ENCODE measurements at places on chromosomes 1 and 21.

DNA sequence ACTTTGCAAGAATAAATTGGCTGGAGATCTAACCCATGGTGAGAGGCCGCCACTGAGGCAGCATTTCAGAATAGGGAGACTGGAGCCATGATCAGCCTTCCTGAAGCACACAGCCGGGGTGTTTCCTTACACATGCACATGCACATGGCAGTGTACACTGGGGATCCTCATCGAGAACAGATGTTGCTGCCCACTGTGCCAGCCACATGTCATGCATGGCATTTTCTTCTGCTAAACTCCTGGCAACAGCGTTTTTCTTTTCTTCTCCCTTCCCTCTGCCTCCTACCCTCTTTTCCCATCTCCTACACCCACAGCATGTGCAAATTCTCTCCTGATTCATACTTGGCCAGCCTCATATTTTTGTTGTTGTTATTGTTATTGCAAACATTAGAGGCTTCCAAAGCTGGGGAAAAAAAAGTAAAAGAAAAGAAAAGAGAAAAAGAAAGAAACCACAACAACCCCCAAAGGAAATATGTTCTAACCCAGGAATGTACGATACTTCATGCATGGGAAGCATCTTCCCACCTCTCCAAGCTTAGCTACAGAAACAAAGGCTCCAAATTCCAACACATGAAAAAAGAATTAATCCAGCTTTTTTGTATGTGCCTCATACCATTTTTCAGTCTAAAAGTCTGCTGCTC, 344.0 kb downstream of the ASTN1 start:
- DNase-seq: no peak

- DNase-seq: no peak
Observed at GRCh38 chr1:95004013-95004412, 68.7 kb downstream of the ALG14 start.

GRCh38 chr1:219385787-219386427, 212.2 kb downstream of the LYPLAL1 start:
- DNase-seq: peak; percentile 0

GRCh38 chr1:98487620-98488019, 173.9 kb upstream of the SNX7 start:
- DNase-seq: no peak

DNA sequence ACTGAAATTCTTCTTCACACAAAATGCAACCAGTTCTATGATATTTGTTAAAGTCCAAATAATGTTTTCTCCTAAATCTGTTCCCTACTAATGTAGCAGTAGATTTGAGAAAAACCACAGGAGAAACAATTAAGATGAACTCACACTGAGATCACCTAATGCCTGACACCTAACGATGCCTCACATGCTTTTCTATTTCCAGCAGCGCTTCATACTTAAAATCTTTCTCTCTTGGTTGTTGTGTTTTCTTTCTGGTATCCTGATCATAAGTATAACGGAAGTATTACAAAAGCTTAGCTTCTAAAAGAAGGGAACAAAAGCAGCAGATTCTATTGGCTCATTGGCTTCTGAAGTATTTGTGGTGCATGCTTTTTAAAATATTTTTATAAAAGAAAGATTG, 267.2 kb upstream of the SGIP1 start:
- DNase-seq: no peak

- no peak for DNase-seq
Observed at GRCh38 chr1:22380024-22380785, 71.4 kb upstream of the ZBTB40 start.

- DNase-seq: no peak
Observed at GRCh38 chr1:168396508-168396907, 115.8 kb downstream of the TBX19 start.

GRCh38 chr1:13921190-13921589, 221.2 kb downstream of the PRDM2 start:
- DNase-seq: no peak

DNA sequence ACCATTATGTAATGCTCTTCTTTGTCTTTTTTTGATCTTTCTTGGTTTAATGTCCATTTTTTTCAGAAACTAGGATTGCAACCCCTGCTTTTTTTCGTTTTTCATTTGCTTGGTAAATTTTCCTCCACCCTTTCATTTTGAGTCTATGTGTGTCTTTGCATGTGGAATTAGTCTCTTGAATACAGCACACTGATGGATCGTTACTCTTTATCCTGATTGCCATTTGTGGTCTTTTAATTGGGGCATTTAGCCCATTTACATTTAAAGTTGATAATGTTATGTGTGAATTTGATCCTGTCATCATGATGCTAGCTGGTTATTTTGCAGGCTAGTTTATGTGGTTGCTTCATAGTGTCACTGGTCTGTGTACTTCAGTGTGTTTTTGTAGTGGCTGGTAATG, 75.6 kb upstream of the ETV3 start:
- no peak for DNase-seq

DNA sequence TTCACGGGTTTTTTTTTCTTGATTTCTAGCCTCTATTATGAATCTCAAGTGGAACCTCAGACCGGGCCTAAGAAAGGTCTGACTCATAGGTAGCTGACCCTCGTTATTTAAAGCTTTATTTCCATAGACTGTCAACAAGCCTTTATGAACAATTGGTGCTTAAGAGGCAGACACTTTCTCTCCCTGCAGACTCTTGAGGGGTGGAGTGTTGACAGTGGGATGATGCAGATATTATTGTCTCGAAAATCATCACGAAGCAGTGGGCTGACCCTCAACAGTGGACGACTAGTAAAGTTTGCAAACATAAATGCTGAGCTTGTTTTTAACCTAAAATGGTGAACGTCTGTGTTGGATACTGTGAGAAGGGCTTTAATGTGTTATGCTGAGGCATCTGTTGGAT, 1.8 kb downstream of the SFT2D2 start:
- no peak for DNase-seq

- DNase-seq: no peak
Observed at GRCh38 chr1:175530183-175530582, 213.2 kb downstream of the TNR start.

DNA sequence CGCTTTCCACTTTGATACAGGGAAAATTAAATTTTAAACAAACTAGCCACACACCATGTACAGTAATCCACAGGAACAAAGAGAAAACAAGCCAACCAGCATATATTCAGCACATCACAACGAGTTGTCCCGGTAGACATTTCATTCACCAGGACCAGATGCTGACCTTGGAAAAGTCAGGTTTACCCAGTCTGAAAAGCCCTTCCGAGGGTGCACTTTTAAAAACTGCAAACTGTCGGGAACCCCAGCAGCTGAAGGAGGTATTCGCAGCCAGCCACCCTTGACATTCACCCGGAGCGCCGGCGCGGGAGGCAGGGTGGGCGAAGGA, 1.2 kb downstream of the MCOLN3 start:
- DNase-seq: no peak

GRCh38 chr1:14392859-14393365, 205.6 kb upstream of the KAZN start:
- no peak for DNase-seq

GRCh38 chr1:94093396-94093795, 27.6 kb downstream of the ABCA4 start:
- DNase-seq: no peak

DNA sequence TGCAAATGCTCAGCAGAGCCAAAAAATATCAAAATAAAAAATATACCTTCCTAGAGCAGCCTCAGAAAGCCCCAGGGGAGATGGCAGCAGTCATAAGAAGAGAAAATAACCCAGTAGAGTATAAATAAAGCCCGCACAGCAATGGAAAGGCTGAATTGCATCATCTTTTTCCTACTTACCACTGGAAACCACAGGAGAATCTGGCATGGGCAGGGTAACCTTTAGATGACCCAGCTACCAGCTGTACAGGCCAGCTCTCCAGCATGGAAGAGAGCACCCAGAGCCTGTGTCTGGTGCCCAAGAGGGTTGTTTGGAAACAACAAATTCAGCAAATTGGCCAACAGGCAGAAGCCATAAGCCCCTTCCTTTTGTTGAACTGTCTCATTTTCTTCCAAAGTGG, 253.1 kb downstream of the OMA1 start:
- DNase-seq: no peak

DNA sequence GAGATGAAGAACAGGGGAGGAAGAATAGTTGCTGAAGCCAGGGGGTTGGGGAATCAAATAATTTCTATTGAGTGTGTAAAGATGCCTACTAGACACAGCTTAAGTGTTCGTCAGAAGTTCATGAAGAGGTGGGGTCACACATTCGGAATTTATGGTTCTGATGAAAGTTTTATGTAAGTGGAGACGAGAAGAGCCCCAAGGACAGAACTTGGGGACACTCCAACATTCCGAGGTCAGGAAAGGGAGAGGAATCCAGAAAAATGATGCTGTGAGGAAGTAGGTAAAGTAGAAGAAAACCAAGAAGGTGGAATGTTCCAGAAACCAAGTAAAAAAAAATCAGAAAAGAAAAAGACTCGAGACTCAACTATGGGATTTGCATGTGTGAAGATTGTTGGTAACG, 272.5 kb downstream of the SIPA1L2 start:
- DNase-seq: no peak

DNA sequence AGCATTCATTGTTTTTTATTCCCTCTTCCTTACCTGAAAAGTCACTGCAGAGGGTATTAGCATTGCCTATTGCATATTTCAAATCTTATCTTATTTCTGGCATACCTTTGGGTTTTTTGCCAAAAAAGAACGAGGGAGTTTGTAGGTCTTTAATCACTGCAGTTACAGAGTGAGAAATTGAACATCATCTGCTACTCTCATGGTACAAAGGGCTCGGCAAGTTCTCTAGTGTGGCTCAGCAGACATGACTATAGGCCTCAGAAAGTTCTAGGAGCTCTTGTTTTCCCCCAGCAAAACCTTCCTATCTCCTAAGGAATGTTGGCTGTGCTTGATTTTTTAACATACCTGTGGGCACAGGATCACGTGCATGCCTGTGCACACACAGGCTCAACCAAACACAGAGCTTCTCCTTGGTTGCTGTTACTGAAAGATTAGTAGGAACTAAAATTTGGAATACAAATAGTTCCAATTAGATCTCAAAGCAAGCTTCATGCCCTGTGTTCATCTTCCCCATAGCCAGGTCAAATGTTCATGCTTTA, 69.7 kb downstream of the CCDC185 start:
- DNase-seq: no peak

DNA sequence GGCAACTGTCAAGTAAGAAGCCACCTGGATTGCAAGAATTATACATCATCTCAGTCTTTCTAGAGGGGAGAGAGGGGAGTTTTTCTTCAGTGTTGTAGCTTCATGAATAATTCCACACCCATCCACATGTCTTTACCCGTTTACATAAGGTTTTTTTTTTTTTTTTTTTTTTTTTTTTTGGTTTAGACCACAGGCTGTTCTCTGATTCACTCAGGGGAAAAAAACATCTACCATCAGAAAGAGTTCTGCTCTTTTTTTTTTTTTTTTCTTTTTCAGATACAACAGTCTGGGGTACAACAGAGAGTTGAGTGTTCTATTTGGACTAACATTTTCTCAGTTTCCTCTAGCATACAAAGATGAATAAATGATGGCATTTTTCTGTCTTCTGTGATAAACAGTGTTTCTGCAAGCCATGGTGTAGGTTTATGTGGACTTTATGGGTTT, 4.9 kb upstream of the KIF14 start:
- no peak for DNase-seq

DNA sequence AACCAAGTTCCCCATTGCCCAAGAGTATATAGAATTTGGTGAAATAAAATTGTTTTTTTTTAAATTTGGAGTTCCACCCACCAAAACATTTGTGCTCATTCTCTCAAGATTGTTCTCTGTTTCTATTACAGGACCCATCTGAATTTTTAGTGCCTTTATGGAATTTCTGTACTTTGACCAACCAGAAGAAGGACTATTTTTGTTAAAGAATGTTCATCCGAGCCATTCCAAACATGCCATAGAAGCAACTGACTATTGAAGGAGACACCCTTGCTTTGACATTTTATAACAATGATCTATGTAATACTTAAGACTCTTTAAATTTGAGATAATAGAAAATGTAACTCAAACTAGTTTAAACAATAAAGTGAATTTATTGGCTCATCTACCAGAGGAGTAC, 655.7 kb upstream of the ADAMTS5 start:
- no peak for DNase-seq

GRCh38 chr1:50438945-50439344, 15.7 kb upstream of the DMRTA2 start:
- no peak for DNase-seq

DNA sequence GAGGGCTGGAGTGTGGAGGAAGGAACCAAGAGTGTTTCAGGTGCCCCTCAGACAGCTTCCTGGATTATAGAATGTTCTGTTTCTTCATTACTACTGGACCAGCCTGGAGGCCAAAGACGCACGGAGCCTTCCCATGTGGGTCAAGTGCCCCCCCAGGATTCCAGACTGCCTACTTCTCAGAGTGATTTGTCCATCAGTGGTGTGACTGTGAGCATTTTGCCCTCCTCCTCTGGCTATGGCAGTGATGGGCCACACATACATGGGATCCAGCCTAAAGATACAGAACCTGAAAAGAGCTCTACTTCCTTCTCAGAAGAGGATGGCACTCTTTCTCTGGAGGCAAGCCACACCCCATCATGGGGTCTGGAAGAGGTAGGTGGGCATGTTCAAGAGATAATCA, 64.9 kb downstream of the MACF1 start:
- no peak for DNase-seq

DNA sequence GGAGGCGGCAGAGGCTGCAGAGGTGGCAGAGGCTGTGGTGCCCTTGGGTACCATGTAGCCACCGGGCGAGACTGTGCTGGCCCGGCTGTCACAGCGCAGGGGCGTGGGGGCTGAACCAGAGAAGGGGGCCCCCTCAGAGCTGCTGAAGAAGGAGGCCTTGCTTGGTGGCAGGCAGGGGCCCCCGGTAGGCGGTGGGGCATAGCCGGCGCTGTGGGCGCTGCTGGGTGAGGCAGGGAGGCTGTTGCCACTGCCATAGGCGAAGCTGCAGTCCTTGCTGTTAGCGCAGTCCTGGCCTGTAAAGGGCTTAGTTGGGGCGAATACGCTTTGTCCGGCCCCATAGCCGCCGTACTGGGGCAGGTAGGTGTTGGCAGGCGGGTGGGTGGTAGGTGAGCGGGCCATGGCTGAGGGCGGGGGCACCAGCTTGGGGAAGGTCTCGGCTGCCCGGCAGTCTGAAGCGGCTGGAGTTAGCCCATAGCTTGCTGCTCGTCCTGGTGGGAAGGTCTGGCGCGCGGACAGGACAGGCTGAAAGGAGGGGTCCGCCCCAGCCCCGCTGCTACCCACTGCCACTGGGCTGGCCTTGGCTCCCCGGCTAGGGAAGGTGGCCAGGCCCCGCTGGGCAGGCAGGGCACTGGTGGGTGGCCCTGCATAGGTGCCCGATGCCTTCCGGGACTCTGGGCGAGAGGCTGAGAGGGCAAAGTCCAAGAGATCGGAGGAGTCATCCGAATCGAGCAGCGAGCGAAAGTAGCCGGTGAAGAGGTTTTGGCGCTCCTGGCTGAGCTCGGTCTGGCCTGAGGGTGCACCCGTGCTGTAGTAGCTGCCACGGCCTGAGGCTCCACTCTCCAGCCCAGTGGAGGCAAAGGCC, 54.9 kb downstream of the AHDC1 start:
- no peak for DNase-seq

- DNase-seq: no peak
Observed at GRCh38 chr1:59165353-59165752, 131.5 kb upstream of the FGGY start.

- DNase-seq: no peak
Observed at GRCh38 chr1:36433102-36433501, 17.1 kb downstream of the OSCP1 start.

- DNase-seq: no peak
Observed at GRCh38 chr1:61472876-61473275, 252.1 kb downstream of the TM2D1 start.

GRCh38 chr1:22914156-22914555, 58.5 kb downstream of the LACTBL1 start:
- no peak for DNase-seq

- no peak for DNase-seq
Observed at GRCh38 chr21:38993561-38993960, 187.8 kb downstream of the ETS2 start.
